CD4-positive, alpha-beta T cell (primary cell): ENCODE measurements at places on chromosomes 1 and 21. TPM values are rescaled to one million over a fixed set of nuclear protein-coding genes. Genes with fewer than 3 reads are reported as not detected.

Gene ABCD3
- total RNA-seq, result 13.0 TPM

Gene SPATA1
- 0.11 TPM for total RNA-seq

Gene CFHR4
- total RNA-seq, result not detected

- no peak for DNase-seq
Observed at GRCh38 chr1:179077396-179077795, 4.5 kb upstream of the TOR3A start.

DNA sequence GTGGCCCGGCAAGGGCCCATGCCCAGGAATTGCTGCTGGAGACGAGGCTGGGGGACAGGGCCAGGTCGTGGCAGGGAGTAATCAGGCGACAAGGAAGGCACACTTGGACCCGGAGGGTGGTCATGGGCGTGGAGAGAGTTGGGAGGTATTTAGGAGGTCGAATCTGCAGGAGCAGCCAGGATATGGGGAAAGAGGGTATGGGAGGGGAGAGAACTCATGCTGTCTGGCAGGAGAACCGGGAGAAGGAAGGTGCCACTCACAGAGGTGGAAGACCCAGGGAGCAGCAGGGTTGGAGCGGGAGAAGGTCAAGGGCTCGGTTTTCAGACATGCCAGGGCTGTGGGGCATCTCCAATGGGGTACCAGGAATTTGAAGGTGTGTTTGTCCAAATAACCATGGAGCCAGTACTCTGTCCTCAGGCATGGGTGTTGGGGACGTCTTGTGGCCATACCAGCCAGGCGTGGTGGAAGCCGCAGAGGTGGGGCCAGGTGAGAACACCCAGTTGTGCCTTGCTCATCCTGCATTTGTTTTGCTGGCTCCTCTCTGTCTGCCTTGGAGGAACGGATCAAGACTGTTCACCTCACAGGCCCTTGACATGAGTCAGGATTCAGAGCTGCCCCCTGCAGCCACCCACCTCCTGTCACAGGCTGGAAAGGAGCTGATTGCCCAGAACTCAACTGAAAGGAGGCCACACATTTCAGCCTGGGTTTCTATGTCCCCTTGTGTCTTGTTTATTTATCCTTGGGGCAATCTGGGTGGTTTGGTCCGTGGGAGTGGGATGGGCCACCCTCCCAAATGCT is 111.6 kb downstream of the SPSB1 start:
- no peak for DNase-seq

DNA sequence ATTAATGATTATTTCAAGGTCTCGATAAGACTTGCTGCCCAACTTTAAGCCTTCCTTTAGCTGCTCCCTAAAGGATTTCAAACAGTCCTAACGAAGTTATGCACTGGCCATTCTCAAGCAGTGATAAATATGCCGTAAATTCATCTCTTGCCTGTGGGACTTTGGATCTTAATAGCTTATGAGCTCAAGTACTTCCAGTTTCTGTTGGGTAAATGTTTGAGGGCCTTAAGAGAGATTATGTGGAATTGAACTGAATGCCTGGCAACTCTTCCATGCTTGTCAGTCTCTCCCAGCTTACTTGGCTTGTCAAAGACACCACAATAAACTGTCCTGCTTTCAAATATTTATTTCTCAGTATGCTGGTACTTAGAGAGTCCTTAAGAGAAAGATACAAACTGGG is 3.5 kb upstream of the OR10J4 start:
- DNase-seq, result no peak

DNA sequence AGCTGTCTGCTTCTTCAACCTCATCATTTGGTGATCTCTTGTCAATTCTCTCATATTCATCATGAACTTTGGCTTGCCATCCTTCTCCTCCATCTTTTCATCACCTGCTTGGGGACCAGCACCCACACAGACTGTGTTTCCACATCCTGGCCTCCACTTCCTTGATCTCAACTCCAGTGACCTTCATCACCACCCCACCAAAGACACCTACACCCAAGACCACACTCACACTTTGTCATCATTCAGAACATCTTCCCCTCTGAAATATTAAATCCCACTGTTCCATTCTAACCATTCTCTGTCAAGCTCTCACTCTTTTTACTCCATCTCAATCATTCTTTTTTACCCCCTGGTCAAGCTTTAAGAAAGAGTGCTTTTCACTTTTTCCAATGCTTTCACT is 115.5 kb upstream of the VAV3 start:
- DNase-seq, result no peak

DNA sequence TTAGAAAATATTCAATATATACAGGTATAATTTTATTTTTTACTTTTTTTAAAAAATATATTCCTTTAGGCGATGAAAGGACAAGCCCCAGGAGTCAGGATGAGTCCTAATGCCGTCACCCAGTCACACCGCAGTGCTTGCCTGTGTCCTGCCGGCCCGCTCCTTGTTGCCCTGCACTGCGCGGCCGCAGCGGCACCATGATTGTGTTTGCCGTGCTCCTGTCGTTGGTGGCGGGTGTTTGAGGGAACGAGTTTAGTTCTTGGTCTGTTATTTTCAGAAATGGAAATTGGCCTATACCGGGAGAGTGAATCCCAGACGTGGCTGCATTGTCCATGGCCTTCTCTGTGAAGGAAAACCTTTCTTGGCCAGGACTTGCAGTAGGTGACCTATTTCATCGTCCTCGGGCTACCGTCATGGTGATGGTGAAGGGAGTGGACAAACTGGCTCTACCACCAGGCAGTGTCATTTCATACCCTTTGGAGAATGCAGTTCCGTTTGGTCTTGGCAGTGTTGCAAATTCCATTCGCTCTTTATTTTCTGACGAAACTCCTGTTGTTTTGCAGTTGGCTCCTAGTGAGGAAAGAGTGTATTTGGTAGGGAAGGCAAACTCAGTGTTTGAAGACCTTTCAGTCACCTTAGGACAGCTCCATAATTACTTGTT is 45.9 kb upstream of the CRB1 start:
- DNase-seq, result no peak

GRCh38 chr1:170145770-170146676 is at the start of gene NTMT2:
NTMT2 (plus strand) TSS chr1:170145959; CDS start chr1:170146108, 149 bp downstream.
- no peak for DNase-seq
